ENCODE measurements at places on chromosomes 13 and 19. TPM values are rescaled to one million over a fixed set of nuclear protein-coding genes. Genes with fewer than 3 reads are reported as not detected.

VSTM1 gene
- total RNA-seq = not detected

ZNF534 gene
- total RNA-seq = 0.60 TPM

FGF9 gene
- not detected for total RNA-seq

NTF4 gene
- 1.1 TPM for total RNA-seq

FCER2 gene
- total RNA-seq = not detected

LNX2 gene
- 2.0 TPM for total RNA-seq

PSG11 gene
- not detected for total RNA-seq

KLF1 gene
- total RNA-seq = not detected

ARRDC5 gene
- not detected for total RNA-seq

CEBPA gene
- 1.7 TPM for total RNA-seq

ZNF208 gene
- total RNA-seq = 0.70 TPM

FGF21 gene
- not detected for total RNA-seq

FAM216B gene
- total RNA-seq = not detected

PRTN3 gene
- total RNA-seq = not detected

ZFP28 gene
- total RNA-seq = 7.0 TPM

UBXN6 gene
- 86.0 TPM for total RNA-seq

GRK1 gene
- total RNA-seq = not detected

Measured in pericardium fibroblast (primary cell).